ENCODE measurements at places on chromosomes 2 and 18.

DNA sequence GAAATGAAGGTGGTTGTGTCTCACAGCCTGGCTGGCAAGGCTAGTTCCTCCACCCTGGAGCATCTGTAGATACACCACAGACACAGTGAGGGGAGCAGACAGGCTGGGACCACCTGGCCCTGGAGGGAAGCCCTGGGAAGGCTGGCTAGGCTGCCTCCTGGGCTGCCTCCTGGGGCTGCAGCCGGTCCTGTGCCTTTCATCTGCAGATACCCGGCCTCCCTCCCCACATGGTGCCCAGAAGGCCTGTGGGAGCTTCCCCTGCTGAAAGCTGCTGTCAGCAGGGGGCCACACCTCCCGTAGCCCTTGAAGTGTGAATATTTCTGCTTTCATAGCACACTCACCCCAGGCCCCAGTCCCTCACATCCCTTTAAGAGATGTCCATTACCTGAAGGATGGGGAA, 37.6 kb downstream of the SDC1 start:
- DNase-seq: no peak

DNA sequence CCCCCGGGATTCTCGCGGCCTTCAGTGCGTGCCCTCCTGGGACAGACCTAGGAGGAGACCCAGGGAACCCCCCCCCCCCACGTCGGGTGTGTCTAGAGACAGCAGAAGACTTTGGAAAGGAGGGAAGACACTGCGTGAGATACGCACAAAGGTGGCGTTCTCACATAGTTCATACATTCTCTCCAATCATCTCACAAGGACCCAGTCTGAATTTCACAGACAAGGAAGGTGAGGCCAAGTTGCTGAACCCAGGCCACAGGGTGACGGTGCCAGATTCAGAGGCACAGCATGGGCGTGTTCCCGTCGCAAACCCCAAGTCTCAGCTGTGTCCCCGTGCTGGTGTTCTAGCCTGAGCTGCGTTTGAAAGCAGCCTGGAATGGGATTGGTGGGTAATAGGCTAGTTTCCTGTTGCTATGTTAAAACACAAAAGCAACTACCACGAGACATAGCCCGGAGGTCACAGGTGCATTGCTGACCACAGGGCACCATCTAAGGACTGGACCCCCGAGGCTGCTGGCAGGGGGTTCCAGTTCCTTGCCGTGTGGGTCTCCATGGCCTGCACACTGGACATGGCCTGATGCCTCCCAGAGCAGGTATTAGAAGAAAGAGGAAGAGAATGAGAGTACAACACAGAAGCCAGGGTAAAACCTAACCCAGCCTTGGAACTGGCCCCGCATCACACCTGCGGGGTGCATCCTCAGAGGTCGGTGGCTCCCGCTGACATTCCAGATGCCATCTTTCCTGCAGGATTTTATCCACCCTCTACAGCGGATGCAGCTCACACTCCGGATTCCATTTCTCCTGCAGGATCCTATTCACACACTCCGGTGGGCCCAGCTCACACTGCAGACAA, 1.1 kb upstream of the PXDN start:
- no peak for DNase-seq

DNA sequence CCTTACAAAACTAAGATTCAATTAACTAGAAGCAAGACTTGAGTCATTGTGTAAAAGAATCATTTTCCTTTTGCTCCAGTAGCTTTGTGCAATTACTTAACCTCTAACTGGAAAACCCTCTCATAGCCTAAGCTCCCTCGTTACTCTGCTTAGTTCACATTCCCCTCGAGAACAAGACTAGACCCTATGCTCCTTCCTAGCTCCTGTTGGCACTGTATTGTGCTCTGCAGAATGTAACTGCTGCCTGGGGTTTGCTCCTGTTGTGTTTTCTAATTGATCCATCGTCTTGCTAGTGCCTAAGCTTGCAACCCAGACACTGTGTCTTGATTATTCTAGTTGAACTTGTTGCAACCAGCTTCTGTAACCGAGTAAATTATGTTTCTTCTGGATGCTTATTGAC, 347.0 kb downstream of the ZNF804A start:
- DNase-seq: peak; percentile 87

DNA sequence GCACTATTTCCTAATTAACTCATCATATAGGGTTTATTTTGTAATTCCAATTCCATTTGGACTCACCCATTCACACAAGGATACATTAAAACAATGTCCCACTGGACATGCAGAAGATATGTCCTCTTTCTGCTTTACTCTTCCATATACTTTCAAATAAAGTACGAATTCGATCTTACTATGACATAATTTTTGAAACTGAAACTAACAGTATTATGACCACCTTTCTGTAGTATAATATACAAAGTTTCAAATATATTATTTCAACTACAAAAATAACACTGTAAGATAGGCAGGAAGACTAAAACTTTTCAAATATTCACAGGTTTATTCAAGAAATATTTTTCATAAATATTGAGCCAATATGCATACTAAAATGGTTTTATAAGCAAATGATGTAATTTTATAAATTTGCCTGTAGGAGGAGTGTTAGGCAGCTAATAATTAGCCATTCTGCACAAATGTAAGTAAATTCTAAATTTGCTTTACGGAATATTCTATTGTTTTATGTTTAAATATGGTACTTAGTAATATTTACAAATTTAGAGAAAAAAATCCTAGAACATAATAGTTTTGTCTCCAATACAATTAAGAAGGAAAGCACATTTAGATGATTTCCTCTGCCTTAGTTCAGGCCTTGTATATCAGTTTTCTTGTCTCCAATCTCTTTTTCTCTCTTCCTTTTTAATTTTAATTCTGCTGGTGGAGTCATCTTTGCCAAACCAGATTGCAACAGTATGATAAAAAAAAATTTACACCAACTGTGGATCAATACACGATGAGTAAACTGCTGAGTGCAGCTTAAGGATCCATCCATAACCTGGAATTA, 85.9 kb downstream of the CERKL start:
- DNase-seq: no peak

GRCh38 chr2:229980431-229981184, 58.3 kb downstream of the FBXO36 start:
- DNase-seq: peak; percentile 44

- no peak for DNase-seq
These were observed 128.0 kb downstream of the OLA1 start for GRCh38 chr2:174120346-174120745.

GRCh38 chr2:17166506-17166905, 351.7 kb downstream of the RAD51AP2 start:
- no peak for DNase-seq

DNA sequence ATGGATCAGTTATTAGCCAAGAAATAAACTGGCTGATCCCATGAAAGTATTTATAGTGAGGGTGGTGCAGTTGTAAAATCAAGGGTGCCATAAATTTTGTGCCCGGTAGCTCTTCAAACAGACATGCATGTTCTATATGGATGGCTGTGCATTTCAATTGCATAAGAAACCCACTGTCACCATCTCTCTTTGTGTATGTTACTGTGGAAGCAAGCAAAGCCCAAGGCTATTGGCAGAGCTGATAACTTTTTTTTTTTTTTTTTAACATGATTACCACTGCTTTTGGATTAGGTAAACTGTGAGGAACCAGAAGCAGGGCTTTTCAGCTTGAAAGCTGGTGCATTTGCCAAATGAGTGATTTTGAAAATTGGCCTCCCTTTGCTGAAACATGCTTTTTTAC, 332.6 kb downstream of the SOX11 start:
- no peak for DNase-seq

- no peak for DNase-seq
These were observed 42.4 kb downstream of the MGAT5 start for GRCh38 chr2:134296301-134296700.

DNA sequence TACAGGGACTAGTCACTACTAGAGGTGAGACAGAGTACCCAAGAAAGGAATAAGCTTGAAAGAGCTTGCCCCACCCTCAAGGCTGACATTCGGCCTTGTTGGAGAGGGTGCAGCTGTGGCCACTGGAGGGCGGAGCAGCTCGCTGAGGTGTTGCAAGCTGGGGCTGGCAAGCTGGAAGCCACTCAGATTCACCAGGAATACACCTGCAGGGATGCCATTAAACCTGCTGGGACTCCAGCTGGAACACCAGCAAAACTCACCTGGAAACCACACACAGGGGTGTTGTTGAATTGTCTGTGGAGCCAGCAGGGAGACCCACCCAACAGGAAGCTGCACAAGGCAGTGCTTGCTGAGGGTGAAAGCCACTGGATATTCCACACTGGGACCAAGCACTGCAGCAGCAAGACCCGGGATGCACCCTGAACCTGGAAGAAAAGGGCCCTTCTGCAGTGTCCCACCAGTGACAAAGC, 26.1 kb downstream of the KCTD18 start:
- peak; percentile 78 for DNase-seq

GRCh38 chr2:105373895-105374401, 24.9 kb downstream of the FHL2 start:
- no peak for DNase-seq

GRCh38 chr2:129587426-129588064, 391.9 kb upstream of the RAB6C start:
- DNase-seq: peak; percentile 31

- no peak for DNase-seq
These were observed 47.2 kb downstream of the METTL8 start for GRCh38 chr2:171386627-171387026.

DNA sequence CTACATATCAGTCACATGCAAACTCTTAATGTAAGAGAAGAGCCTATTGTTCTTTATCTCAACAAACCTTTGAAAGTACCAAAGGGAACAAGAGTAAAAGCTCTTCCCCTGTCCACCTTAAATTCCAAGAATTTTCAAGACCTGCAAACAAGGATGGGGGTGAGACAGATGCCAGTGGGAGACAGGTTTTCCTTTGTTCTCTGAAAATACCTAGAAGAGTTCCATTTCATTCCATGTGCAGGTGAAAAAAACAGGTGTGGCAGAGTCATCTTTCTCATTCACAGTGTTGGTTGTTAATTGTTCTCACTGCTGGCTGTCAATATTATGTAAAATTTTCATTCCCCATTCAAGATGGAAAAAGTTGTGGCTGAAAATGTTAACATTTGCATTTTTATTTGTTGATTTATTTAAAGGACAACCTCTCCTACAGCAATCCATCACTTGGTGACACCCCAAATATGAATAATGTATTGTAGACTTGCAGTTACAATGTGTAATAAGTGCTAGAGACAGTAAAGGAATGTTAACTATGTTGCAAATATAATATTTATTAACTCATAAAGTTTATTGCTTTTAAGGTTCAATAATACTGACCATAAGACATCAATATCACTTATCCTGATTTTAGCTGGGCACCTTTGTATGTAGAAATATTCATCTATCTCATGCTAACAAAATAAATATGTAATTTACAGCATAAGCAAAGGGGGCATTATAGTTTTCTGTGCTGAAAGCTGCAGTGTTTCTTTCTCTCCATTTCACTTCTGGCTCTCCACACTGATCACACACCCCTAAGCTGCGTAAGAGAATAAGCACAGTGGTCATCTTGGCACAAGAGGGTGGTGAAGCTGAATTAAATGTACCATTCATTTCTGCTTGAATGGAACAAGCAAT, 347.0 kb downstream of the KIAA1328 start:
- no peak for DNase-seq

DNA sequence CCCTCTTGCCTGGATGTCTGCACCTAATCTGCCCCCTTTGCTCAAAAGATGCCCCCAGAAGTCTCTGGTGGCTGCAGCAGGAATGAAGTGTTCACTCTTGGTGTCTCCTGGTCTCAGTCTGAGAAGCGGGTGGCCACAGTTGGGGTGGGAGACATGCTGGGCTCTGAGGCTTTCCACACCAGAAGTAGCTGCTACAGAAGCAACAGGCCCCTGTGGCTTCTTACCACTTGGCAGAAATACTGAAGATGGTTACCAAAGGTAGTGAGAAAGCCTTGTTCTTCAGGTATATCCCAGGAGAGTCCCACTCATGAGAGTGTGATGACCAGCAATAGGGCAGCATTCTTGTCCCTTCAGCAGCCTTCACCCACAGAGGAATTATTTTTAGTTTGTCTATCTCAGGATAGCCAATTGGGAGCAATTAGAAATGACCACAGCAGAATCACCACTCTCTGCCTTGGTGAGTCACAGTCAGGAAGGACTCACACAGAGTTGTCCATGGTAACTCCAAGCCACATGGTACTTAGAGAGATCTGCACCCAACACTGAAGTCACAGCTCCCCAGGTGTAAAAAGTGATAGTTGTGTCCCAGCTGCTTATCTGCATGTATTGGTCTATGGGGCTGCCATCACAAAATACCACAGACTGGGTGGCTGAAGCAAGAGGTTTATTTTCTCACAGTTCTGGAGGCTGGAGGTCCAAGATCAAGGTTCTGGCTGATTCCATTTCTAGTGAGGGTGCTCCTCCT, 169.8 kb upstream of the ID2 start:
- no peak for DNase-seq

DNA sequence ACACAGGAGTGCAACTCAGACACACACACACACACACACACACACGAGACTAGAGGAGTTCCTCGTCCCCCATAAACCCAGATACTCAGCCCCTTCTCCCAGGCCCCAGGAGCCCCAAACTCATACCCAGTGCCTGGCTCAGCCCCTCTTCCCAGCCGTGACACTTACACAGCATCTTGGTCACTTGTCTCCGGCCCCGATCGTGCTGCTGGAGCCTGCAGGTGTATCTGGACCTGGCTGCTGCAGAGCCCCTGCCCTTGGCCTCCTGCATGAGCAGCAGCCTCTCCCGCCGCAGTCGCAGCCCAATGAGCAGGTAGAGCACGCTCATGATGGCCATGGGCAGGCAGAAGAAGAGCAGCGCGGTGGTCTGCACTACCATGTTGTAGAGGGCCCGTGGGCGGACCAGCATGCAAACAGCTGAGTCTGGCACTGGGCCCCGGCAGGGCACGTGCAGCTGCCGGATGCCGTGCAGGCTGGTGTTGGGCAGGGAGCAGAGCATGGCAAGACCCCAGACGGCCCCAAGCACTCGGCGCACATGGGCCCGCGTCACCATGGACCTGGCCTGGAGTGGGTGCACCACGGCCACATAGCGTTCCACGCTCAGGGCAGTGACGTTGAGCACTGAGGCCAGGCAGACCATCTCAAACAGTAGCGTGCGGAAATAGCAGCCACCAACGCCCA, 2.1 kb downstream of the NMUR1 start:
- DNase-seq: no peak

DNA sequence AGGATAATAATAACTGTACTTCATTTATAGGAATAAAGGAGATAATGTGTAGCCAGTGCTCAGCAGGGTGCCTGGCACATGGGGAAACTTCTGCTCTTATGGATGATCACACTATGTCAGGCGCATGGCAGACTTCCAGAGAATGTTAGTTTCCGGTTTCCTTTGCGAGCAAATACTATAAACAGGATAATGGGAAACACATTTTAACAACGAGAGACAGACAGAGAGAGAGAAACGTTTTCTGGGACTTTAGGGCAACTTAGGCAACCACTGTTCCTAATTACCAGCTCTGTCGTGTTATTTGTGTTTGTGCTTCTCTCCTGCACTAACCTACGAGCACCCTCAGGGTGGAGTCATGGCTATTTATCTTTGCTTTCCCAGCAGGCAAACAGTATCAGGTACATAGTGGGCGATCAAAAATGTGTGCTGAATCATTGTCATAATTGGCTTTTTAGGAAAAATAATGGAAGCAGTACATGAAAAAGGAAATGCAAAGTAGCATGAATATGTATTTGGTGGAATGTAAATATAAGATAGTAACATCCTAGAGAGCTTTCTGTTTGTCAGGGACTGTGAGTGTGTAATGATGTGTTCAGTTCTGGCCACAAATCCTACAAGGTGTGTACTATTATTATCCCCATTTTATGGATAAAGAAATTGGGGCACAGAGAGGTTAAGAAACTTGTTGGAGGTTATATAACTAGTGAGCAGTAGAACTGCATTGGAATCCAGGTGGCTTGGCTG, 36.8 kb upstream of the IGFBP2 start:
- DNase-seq: no peak

- no peak for DNase-seq
These were observed 37.6 kb upstream of the CDKL4 start for GRCh38 chr2:39281391-39281790.

All from neural progenitor cell (in vitro differentiated cells).